ENCODE measurements at places on chromosomes 7 and 10.

- no peak overlapping the region for H3K4me3 ChIP-seq
- no peak for DNase-seq
- no peaks in the 10 kb centered on the region for H3K27me3 ChIP-seq
- H3K36me3 ChIP-seq: peaks cover 4% of the 10 kb centered on the region
These were observed 116.0 kb upstream of the PDLIM1 start for GRCh38 chr10:95406651-95407280.

- no peak overlapping the region for H3K27ac ChIP-seq
- H3K27me3 ChIP-seq: no peaks in the 10 kb centered on the region
- no peaks in the 10 kb centered on the region for H3K36me3 ChIP-seq
- DNase-seq: no peak
These were observed 476.1 kb downstream of the IPMK start for GRCh38 chr10:57791546-57791945.

DNA sequence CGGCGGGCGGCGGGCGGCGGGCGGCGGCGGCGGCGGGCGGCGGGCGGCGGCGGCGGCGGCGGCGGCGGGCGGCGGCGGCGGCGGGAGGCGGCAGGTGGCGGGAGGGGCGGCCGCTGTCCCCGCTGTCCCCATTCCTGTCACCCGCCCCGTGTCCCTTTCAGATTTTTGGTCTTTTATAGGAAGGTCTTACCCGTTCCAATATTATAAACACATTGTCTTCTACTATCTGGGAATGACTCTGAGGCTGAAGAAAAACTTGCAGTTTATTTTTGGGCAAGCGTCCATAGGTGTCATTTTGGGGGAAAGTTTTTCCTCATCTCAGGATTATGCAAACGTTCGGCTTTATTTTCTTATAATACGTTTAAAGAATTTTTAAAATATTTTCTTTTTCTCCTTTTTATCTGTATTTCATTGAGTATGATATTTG is 578 bp downstream of the ZNF713 start:
- peak overlapping the region; percentile 95 for H3K27ac ChIP-seq
- H3K36me3 ChIP-seq: no peaks in the 10 kb centered on the region
- H3K4me1 ChIP-seq: no peaks in the 10 kb centered on the region
- no peak for DNase-seq

DNA sequence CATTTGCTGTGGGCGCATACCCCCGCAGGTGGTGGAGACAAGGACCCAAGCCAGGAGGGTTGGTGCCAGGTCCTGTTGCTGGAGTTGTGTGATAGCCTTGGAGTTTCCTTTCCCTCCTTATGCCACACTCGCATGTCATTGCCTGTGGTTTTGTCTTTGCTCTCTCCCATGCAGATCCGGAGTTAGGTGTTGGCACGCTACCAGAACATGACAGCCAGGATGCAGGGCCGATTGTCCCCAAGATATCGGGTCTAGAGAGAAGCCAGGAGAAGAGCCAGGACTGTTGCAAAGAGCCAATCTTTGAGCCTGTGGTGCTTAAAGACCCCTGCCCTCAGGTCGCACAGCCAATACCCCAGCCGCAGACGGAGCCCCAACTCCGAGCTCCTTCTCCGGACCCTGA is 369.2 kb upstream of the GALNT17 start:
- H3K36me3 ChIP-seq: peaks cover 15% of the 10 kb centered on the region
- no peaks in the 10 kb centered on the region for H3K4me1 ChIP-seq
- H3K27me3 ChIP-seq: no peaks in the 10 kb centered on the region
- H3K27ac ChIP-seq: no peak overlapping the region
- no peak overlapping the region for H3K4me3 ChIP-seq

Data from progenitor cell of endocrine pancreas (in vitro differentiated cells).